ENCODE measurements at places on chromosomes 5 and 9.

DNA sequence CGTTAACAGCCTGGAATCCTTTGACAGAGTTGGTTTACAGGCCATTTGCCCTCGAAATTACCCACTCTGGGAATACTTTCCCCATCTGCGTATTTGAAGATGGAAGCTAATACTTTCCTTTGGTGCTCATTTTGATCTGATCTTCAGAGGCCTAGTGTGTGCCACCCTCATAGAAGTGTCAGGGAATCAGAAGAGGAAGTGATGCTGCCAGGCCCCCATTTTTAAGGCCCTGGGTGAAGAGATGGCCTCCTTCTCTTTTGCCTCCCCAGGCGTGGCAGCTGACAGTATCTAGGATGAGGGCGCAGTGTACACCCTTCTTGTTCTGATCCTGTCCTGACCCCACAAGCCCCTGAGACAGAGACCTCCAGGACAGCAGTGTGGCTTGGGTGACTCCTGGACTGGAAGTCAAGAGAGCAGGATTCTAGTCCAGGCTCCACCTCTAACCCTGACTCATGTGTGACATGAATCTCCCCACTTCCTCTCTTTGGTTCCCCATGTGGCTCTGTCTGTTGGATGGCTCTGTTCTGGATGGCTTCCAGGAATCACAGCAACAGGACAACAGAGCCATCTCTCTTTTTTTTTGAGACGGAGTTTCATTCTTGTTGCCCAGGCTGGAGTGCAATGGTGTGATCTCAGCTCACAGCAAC is 27.8 kb downstream of the CSF1R start:
- DNase-seq = no peak

DNA sequence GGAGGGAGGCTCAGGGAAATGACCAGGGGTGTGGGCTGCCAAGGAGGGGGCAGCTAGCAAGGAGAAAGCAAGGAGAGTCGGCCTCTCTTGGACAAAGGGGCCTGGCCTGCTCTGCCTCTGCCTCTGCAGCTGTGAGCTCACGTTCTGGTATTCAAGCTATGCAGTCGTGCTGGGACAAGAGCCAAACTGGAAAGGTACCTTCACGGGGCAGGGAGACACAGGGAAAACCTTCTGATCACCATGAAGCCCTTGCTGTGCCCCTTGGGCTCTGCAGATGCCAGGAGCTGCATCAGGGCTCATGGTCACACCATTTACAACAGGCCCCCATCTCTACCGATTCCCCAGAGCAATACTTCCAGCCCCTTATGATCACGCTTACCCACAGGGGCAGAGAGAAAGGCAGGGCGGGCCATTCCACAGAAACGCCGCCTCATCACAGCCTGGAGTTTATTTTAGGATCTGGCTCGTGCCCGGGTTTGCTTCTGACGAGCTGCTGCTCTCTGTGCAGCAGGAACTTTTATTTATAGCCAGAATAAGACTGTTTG is 63.2 kb downstream of the PRRT1B start:
- DNase-seq = no peak

- DNase-seq = no peak
These were observed 484.6 kb downstream of the SLCO4C1 start for GRCh38 chr5:101811466-101811865.

- no peak for DNase-seq
These were observed 1.1 kb downstream of the PPIC start for GRCh38 chr5:123035360-123035917.

DNA sequence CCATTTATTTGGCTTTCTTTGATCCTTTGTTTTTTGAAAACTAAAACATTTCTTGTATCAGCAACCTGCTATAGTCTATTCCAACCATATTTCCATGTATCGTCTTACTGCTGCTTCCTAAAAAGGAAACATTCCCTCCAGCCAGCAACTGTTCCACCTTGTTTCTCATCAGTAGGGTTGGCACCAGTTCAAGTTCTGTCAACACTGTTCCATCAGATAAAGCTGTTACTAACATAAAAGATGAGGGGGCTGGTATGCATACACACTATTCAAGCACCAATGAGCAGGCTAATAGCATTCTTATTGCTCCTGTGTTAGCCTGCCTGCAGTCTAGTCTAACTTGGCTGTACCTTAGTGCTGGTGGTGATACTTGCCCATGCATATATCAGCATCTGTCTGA is 178.3 kb downstream of the CWC27 start:
- no peak for DNase-seq

GRCh38 chr9:111966861-111967291 is 70.3 kb downstream of the UGCG start:
- no peak for DNase-seq

- DNase-seq = peak; percentile 35
These were observed 99.9 kb downstream of the GTF3C4 start for GRCh38 chr9:132769906-132770769.

DNA sequence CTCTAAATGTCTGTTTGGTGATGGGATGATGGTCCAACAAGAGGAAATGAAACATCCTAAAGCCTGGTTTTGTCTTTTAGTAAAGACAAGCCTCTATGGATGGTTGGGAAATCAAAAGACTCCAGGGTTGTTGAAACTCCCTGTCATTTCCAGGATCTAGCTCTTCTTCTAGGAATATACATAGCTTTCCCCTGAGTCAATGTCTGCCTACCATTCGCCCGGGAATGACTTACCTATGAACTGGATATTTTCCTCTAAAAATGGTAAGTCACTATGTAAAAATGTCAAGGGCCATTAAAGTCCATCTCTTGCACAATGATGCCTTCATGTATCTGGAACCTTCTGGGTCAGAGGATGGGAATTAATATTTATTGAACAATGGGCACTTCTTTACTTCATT is 11.1 kb upstream of the KIF12 start:
- DNase-seq = no peak

DNA sequence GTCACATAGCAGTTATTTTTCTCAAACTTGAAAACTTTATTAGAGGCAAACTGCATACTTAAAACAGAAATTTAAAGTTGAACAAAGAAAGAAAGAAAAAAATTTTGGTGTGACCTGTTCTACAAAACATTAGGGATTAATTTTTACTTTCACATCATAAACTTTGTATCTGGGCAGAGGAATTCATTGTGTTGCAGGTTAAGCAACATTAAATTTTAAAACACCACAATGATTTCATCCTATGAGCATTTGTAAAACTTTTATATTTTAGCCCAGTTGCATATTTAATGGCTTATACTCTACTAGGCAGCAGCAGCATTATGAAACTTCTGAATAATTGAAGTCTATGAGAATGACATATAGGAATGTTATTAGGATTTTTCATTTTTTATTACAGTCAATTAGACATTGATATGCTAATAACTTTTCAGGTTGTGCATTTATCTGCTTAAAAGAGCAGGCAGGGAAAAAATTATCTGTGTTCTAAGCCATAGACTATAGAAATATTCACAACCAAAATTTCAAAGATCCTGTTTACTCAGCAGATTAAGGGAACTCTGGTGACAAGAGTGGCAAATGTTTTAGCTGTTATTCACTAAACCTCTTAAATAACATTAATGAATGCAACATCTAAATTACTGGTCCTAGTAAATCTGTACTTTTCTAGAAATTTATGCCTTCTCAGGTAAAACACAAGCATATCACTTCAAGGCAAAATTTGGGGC is 1088.5 kb upstream of the CDH6 start:
- DNase-seq = no peak

DNA sequence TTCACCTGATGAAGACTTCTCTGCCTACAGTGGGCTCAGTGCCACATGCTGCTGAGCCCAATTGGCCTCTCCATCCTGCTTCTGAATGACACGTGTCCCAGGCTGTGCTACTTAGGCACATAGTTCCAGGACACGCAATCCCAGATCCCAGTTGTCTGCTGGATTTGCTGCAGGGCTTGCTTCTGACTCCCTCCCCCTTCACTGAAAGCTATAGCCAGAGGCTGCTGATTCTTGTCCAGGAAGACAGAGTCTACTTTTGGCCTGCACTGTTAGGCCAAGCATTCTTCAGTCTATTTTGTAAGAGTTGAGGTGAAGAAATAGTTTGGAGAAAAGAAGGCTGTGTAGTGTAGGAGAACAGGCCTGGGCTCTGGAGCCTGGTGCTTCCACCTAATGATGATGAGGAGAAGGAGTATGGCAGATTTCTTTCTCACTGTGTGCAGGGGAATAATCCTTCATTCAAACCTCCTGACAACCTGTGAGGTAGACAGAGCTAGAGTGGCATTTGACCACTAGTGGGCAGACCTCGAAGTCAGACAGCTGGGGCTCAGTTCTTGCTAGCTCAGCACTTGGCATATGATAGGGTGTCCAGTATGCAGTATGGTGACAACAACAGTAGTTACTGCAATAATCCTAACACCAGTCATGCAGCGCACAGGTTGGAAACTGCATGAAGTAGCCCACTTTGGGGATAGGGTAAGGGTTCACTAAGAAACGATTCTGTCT is 19.5 kb upstream of the ASPN start:
- DNase-seq = no peak

DNA sequence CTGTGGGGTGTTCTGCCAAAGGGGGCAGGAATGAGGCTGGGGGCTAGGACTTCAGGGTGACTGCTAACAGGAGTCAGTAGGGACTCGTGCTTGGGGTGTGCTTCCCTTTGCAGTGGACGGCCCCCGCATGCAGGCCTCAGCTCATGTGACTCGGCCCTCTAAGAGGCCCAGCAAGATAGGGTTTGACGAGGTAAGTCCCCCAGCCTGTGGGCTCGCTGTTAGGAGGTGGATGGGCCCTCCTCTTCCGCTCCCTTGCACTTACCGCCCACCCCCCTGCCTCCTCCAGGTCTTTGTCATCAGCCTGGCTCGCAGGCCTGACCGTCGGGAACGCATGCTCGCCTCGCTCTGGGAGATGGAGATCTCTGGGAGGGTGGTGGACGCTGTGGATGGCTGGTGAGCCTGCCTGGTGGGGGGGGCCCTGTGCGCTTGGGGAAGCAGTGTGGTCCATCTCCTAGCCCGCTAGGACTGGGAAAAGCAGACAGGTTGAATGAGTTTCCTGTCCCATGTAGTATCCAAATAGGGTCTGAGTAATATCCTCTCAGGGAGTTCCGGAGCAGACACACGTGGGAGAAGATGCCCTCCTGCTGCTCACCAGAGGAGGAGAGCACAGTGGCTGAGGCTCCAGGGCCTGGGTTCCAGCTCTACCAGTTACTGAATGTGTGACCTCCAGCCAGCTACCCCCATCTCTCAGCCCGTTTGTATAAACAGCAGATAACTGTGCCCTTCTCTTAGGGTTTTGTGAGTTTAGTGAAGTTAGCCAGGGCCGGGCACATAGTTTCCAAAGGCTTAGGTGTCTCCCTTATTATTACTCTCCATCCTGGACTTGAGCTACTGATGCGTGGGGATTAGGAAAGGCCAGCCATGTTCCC is 8.2 kb downstream of the CERCAM start:
- no peak for DNase-seq

DNA sequence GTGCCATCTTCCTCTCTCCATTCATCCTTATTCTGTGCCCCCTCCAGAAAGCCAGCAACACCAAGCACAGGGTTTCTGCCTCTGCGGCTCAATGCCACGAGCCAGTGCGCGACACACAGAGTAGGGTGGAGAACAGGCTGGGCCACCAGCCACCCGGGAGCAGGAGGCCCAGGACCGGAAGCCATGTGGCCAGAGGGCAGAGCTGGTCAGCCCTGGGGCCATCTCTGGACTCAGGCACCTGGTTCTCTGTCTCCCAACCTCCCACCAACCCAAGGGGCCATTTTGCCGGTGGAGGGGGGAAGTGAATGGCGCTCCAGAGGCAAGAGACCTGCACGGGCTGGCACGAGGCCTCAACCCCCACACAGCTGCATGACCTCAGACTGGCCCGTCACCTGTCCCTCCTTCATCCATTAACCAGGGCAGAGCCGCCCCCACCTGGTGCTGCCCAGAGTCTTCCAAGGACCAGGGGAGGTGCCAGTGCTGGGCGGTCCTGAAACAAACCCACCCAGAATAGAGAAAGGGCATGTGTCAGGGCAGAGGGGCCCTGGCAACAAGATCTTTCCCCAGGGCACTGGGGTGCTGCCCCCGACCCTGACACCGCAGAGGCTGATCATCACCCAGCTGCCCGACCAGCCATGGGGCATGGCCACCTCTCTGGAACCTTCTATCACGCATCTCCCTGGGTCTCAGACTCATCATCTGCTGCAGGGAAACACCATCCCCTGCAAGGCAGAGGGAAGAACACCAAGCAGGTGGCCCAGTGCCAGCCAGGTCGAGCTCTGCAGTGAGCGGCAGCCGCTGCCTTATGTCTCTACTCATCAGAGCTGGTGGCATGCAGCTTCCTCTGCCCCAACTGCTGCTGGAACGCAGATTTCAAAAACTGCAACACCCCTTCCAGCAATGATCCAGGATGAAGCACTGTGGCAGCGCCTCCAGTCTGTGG is 11.9 kb downstream of the VAV2 start:
- no peak for DNase-seq

GRCh38 chr9:109378316-109378715 is 57.5 kb upstream of the EPB41L4B start:
- DNase-seq = no peak

DNA sequence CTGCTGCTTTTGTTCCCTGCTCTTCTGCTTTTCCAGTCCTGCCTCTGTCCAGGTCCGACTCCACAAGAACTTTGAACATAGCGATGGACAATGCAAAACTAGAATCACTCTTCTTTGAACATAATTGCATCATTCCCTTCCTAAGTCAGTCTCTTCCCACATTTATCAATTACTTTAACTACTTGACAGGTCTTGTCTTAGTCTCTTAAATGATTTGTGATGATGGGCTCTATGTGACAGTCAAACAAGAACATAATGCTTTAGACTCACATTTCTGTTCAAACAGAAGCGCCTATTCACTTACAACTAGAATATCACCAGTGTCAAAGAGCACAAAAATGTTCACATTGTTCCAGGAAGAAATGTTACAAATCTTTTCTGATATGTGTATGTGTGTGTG is 278.1 kb downstream of the SH3GL2 start:
- DNase-seq = no peak

DNA sequence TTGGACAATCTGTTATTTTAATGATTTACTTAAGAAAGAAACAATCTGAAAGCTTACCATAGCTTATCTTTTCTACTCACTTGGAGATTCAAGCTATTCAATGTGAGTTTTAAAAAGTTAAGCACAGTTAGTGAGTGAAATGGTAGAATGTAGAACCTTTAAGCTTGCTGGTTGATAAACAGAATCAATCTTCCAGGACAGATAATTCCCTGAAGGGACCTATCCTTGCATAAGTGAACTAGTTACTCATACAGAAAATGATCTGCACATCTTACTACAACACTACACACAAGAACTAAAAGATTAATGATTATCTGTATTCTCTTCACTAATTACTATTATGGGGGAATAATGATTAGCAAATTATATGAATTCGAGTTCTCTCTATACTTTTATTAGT is 165.6 kb downstream of the PALM2AKAP2 start:
- DNase-seq = no peak

- DNase-seq = no peak
These were observed 2.2 kb downstream of the GAS1 start for GRCh38 chr9:86944796-86945727.

GRCh38 chr9:136482046-136482792 is 621 bp downstream of the SEC16A start:
- DNase-seq = no peak

GRCh38 chr5:94623011-94623410 is 4.5 kb downstream of the SLF1 start:
- DNase-seq = no peak

GRCh38 chr5:41882765-41883164 is 12.5 kb upstream of the OXCT1 start:
- DNase-seq = no peak

GRCh38 chr5:14718778-14719177 is 54.3 kb downstream of the OTULIN start:
- no peak for DNase-seq
